ENCODE measurements at places on chromosomes 12 and 14. TPM values are rescaled to one million over a fixed set of nuclear protein-coding genes. Genes with fewer than 3 reads are reported as not detected.

GRCh38 chr14:31000629-31001338 is 24.7 kb upstream of the AP4S1 start:
- DNase-seq, result no peak

GRCh38 chr14:63848890-63849289 is 3.9 kb upstream of the SYNE2 start:
- DNase-seq, result no peak

DNA sequence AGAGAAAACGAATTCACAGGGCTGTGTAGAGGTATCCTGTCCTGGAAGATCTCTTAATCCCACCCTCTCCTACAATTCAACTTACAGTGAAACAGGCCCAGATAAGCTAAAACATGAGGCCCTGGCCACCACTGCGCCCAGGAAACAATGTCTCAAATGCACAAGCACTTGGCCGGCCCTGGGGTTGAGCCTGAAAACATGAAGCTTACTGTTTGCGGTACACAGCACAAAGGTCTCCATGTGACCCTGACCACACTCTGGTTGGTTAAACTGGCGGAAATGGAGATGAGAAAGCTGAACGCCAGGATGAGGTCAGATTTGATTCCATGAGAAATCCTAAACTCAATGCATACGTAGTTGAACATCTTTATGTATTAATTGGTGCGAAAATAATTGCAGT is 16.4 kb downstream of the WSB2 start:
- no peak for DNase-seq

DNA sequence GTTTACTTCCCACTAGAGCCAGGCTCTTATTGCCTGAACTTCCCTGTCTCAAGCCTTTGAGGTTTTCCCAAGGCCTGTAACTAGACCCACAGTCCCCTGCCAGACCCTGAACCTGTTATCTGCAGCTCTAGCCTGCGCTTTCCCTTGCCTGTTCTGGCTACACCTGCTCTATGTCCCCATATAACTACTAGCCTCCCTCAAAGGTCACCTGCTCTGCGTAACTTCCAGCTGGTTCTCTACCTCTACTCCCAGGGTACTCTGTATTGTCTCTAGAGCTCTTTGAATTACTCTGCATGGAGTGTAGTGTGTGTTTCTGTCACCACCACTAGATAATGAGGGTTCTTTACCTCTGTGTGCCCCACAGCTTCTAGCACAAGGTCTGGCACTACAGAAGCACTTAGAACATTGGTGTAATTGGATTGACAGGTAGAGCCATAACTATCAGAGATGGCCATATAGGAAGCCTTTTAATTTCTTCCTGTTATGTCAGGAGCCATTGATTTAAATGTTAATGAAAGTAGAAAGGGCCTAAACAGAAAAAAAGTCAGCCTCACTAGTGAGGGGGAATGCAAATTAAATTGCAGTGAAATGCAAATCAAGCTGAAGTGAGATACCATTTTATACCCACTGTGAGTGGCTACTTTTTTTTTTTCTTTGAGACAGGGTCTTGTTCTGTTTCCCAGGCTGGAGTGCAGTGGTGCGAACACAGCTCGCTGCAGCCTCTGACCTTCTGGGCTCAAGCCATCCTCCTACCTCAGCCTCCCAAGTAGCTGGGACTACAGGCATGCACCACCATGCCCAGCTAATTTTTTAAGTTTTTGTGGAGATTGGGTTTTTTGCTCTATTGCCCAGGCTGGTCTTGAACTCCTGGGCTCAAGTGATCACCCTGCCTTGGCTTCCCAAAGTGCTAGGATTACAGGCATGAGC is 47.8 kb downstream of the EID3 start:
- no peak for DNase-seq

- DNase-seq, result no peak
These were observed 108.6 kb upstream of the CCDC196 start for GRCh38 chr14:66377574-66377973.

GRCh38 chr14:36986407-36986806 is 186.0 kb downstream of the SLC25A21 start:
- no peak for DNase-seq

PLEKHD1 gene
- total RNA-seq, result 0.48 TPM

- DNase-seq, result no peak
These were observed 1014.8 kb upstream of the FBXO33 start for GRCh38 chr14:40447017-40447416.

- no peak for DNase-seq
These were observed 2.6 kb upstream of the DDX47 start for GRCh38 chr12:12810553-12811021.

GRCh38 chr12:123533672-123534643 is at the start of gene RILPL1:
RILPL1 (minus strand) TSS chr12:123533719; CDS start chr12:123533482, 237 bp downstream.
- DNase-seq, result no peak

GRCh38 chr12:6080149-6081045 is 44.1 kb downstream of the VWF start:
- DNase-seq, result no peak

DNA sequence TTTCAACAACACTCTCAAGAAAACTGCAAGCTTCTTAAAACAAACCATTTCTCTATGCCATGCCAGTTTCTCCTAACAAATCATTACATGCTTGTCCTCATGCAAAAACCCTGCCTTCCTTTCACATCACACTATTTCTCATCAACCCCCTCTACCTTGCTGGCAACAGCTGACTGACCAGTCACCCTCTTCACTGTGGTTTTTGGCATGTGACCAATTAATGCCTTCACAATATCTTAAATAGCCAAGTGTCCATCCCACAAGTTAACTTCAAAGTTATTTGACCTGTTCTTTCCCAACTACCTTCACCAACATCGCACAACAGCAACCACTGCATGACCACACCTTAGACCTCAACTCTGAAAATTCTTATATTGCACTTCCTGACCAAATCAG is 159.6 kb downstream of the CEP128 start:
- DNase-seq, result no peak

All from H1 (cell line).